ENCODE measurements at places on chromosomes 12 and 14.
A peak's percentile ranks its signal among the peaks of the same experiment; 100 is the strongest.

DNA sequence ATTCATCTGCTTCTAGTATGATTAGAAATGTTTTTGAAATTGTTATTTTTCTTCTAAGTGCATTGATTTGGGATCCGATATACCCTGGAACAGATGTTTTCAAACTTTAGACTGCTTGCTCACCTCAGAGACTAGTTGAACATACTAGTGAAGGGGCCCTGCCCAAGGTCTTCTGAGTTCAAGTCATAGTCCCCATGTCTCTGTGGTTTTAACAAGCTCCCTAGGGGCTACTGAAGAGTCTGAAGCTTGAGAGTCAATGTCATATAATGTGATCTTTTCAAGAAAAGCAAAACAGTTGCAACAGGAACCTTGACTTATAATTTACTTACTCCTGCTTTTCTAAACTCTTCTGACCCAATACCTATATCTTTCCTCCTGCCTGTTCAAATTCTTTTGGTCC lies 7.5 kb upstream of the UBE2N start:
- no peak for DNase-seq

- DNase-seq = peak; percentile 69
Measured at GRCh38 chr14:60249321-60250256, 568 bp downstream of the PPM1A start.

DNA sequence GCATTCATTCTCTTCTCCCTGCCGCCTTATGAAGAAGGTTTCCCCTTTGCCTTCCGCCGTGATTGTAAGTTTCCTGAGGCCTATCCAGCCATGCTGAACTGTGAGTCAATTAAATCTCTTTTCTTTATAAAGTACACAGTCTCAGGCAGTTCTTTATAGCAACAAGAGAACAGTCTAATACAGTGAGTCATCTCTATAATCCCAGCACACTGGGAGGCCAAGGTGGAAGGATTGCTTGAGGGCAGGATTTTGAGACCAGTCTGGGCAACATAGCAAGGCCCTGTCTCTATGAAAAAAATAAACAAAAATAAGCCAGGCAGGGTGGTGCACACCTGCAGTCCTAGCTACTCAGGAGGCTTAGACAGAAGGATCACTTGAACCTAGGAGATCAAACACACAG lies 259.9 kb downstream of the CEP128 start:
- no peak for DNase-seq

DNA sequence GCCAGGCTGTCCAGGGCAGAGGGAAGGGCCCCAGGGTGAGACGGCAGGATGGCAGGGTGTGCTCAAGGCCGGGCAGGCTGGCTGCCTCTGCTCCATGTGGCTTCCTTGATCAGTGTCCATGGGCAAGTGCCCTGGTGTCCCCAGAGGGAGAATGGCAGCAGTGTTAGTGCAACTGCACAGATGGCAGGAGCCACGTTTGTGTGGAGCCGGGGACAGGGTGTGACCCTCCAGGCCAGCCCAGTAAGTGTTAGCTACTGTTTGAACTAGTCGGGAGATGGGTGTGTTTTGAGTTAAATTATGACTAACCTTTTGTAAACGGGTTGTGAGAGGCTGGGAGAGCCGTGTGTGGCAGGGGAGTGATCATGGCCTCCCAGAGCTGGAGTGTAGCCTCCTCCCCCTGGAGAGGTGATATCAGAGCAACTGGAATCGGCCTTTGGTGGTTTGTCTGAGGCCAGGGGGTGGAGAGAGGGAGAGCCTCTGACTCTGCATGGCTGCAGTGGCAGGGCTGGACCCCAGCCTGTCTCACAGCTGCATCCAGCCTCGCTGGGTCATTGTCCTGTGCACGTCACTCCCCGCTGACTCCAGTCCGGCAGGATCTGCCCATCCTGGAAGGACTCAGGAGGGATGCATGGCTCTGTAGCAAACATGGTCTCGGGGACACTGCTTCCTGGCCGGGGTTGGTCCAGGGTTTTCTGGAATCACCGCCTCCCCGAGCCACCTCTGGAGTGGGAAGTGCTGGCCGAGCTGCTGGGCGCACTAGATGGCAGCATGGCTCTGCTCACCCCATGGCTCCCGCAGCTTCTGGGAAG lies 27.8 kb downstream of the AACS start:
- no peak for DNase-seq

- no peak for DNase-seq
Measured at GRCh38 chr12:7624478-7624877, 41.2 kb downstream of the APOBEC1 start.

- no peak for DNase-seq
Measured at GRCh38 chr12:120797677-120798642, 72.3 kb downstream of the ACADS start.

DNA sequence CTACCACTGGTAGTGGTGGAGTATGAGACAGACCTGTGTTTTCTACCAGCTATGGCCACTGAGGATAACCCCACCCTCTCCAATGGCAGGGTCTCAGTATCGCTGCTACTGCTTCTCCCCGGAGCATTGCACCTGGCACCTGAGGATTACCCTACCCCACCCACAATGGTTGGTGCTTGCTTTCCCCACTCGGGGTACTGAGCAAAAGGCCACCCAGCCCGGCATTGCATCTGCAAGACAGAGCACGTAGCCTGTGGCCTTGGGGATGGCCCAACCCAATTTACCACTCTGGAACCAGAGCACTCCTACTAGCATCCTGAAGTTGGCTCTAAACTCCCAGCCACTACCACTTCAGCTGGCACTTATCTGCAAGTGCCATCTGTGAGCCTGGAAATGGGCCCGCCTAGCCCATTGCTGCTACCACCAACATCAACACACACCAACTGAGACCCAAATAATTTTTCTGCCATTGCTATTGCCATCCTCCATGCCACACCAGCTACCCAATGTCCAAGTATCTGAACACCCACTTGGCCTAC lies 145.7 kb downstream of the CNTN1 start:
- DNase-seq = no peak

GRCh38 chr12:96047229-96048211 lies 12.1 kb upstream of the LTA4H start:
- DNase-seq = peak; percentile 89

DNA sequence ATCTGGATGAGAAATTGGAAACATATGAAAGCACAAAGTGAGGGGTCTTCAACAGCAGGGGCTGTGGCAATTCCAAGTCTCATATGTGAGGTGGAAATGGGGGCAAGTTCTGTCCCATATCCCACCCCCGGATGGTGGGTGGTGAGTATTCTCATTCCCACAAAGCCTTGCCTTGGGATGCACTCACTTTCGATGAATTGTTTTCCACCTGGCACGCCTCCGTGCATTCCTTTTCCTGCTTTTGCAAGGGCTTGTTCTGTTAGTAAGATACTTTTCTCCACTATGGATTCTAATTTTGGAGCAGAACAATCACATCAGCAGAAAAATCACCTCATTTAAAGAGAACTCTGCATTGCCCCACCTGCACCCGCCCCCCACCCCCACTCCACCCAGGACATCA lies 3.1 kb downstream of the LACRT start:
- no peak for DNase-seq

DNA sequence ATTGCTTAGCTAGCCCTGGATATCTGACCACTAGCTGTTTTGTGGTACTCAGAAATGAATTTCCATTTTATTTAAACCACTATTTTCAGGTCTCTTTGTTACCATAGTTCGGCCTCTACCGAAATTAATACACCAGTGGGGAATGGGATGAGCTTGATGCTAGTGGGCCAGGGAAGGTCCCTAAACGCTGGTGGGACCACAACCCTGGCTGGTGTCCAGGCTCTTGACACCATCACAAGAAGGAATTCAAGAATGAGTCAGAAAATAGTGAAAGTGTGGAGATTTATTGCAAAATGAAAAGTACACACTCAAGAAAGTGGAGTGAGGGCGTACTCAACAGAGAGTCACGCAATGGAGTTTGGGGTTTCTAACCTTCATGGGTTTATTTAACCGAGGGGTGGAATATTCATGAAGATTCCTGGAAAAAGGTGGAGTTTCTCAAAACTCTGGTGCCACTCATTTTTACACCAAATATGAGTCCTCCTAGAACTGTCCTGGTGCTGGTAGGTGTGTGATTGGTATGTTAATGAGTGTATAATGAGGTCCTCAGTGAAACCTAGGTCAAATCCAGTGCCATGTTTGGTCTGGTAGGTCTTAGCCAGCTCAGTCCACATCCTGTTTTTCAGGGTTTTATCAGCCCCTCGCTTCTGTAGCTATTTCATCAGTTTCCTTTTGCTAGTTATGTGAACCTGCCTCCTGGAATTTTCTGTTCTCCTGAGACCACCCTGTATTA lies 38.9 kb upstream of the LRP6 start:
- DNase-seq = no peak

DNA sequence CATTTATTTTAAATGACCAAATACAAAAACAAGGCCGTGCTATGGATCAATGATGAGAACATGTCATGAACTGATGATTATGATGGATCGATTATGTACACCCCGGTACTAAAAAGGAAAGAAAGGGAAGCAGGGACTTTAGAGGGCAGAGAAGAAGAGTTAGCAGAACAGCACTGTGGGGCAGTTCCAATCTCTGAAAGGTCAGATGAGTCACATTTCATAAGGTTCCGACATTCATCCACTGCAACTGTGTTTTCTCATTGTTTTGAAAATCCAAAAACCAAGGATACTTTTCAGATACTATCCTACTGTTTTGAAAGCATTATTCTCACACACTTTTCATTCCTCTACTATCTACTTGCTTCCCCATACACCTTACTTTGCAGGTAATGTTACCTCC lies 169.3 kb downstream of the STXBP6 start:
- DNase-seq = no peak

DNA sequence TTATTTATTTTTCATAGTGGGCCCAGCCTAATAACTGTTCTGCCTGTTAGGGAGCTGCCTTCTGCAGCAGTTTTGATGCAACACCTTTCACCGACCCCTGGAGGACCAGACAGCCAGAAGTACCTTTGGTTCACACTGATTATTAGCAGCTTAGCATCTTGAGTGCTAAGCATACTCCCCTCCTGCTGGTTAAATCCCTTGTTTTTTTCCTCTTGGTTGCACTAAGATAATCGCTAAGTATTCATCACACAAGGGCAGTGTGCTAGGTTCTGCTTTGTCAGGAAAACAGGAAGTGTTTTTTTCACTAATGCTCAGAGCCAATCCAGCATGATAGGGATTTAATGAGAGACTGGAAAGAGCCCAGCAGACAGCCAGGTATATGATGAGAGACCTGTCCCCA lies 437.0 kb downstream of the FUT8 start:
- peak; percentile 22 for DNase-seq

- no peak for DNase-seq
Measured at GRCh38 chr14:72201645-72202044, 269.4 kb downstream of the RGS6 start.

DNA sequence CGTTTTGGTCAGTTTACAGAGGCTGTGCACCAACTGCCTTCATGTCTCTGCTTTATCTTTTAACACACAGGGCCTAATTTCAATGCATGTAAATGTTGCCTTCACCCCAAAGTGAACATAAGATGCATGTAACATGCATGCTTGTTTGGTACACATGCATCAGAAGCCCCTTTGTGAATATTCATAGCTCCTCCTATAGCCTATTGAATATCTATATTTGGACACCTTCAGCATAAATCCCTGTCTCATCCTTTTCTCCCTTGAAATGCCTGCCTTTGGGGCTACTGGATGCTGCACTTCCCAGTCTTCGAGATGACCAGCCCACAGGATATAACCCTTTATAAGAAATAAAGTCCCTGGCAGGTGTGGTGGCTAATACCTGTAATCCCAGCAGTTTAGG lies 57.7 kb upstream of the FAM181A start:
- DNase-seq = no peak

DNA sequence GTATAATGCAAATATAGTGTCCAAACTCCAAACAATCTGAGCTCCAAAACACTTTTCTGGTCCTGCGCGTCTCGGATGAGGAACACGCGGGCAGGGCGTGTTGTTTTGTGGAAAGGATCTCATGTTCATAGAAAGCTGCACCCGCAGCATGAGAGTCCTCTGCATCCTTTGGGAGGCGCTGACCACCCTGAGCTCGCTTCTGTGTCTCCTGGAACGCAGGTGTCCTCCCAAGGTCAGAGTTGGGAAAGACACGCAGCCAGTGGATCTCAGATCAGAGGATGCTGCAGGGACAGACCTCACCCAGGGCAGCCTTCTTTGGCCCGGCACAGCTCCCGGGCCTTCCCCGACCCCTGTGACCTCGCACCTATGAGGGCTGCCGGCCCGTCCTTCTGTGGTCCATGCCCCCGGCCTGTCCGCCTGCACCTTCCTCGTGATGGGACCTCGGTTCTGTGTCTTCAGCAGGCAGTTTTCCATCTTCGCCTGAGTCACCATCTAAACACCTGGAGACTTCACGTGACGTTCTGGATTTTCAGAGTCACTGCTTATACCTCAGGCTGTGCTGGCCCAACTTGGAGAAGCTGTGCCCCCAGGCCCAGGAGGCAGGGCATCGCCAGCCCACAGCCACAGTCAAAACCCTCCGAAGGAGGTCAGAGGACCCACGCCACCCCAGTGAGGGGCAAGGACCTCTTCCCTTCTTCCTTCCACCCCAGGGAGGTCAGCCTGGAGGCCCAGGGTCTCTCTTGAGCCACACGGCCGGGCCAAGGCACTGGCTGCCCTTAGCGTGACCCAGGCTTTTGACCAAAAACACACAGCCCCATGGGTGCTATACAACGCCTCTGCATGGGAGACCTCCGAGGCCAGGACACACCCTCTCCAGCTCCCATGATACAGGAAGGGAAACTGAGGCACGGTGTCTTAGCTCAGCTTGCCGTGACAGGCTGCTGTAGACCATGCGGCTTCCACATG lies 25.9 kb downstream of the MMP17 start:
- no peak for DNase-seq

- no peak for DNase-seq
Measured at GRCh38 chr12:109739747-109740693, 26.4 kb downstream of the FAM222A start.

DNA sequence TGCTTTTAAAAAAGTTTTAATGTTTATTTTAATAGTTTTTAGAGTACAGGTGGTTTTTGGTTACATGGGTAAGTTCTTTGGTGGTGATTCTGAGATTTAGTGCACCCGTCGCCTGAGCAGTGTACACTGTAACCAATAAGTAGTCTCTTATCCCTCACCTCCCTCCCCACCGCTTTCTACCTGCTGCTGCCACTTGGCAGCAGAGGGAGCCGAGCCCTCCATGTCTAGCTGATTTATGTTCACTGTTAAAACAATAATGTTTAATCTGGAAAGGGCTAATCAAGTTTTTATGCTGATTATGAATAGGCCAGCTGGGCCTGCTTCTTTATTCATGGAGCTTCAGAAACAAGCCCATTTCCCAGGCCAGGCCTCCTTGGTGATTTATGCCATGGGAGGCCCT lies 73.1 kb downstream of the ADCK1 start:
- peak; percentile 10 for DNase-seq

DNA sequence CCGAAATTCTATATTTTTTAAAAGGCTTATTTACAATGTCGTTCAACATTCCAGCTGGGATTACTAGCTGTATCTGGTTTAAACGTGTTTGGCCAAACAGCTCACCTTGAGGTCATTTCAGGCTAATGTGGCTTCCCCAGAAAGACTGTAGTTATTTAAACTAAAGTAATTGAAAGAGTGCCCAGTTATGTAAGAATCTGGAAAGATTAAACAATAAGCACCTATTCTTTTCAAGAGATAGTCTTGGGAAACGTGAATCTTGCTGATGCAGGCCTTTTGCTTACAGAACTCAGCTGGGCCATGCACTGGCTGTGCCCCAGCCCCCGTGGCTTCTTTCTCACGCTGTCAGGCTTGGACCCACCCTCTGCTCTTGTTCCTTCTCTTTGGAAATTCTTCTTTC lies 24.4 kb downstream of the GLRX5 start:
- DNase-seq = no peak
